ENCODE measurements at places on chromosomes 3 and 15.

DNA sequence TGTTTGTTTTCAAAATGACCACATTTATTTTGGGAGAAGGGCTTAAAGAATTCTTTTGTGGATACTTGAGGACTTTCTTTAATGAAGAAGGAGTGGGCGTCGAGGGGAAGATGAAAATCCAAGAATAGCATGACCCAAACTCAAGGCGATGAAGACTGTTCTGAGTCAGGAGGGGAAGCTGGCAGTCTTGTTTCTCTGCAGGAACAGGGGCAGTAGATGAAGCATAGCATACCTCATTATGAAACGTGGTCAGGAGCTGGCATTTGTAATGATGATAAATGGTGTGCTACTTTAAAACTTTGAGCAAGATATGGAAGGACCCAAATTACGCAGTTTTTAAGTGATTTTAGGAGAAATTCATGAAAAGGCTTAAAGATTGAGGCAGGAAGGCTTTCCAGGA lies 549.0 kb downstream of the IGSF11 start:
- no peak for DNase-seq

- DNase-seq, result no peak
Measured at GRCh38 chr15:62625429-62626033, 417.0 kb upstream of the TPM1 start.

DNA sequence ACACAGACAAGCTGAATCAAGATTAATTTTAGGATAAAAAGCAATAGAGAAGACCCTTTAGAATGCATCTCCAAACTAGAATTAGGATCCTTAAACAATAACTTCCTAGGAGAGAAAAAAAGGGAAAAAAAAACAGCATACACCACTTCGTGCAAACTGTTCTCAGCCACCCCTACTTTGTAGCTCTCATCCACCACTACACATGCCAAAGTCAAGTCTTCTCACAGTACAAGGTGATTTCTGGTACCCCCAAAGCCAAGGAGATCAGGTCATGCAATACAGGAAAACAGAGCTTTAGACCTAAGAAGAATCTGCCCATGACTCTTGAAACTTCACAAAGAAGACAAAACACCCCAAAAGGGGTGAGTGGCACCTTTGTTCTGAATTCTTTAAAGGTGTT lies 166.9 kb downstream of the SUCNR1 start:
- DNase-seq, result no peak

DNA sequence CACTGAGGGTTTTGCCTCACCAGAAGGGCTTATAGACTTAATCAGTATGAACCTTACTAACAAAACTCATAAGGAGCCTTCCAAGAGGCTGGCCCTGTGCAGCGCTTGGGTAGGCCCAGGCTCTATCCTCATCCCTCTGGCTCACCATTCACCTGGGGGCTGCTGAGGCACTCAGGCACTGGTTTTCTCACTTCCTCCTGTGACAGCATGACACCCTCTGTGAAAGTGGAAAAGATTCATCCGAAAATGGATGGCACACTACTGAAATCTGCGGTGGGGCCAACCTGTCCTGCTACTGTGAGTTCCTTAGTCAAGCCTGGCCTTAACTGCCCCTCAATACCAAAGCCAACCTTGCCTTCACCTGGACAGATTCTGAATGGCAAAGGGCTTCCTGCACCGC lies 41.3 kb downstream of the PSMD6 start:
- no peak for DNase-seq

DNA sequence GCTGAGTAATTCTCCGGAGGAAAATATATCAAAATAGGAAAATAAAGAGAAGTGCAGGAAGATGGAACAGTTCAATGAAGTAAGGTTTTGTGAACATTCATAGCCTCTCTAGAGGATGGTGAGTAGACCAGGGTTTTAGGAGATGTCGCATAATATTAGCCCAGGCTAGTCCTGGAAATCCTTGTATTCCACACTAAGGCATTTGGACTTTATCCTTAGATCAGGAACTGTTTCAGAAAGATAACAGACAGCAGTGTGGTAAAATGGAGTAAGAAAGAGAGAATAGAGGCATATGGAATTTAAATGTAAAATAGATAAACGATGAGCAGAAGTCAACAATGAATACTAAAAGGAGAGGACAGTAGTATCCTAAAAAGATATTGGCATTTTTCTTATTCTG lies 12.1 kb downstream of the COPB2 start:
- DNase-seq, result no peak

- DNase-seq, result no peak
Measured at GRCh38 chr3:45965653-45966052, 22.4 kb downstream of the CXCR6 start.

GRCh38 chr3:70149714-70150400 lies 150.3 kb downstream of the SAMMSON start:
- DNase-seq, result no peak

DNA sequence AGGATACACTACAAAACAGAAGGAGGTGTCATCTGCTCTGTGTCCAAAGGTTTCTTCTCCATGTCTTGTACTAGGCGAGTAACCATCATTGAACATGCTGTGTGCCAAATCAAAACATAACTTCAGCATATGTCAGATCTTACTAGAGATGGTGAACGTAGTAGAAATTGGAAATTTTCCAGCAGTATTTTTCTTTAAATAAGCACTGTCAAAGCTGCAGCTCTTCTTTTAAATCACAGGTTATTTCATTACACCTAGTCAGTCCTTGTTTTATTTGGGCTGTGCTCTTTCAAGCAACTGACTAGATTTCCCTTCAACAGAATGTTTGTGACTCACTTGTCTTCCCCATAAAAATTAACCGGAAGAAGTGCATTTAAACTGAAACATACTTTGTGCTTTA lies 46.5 kb downstream of the MSL2 start:
- DNase-seq, result no peak

DNA sequence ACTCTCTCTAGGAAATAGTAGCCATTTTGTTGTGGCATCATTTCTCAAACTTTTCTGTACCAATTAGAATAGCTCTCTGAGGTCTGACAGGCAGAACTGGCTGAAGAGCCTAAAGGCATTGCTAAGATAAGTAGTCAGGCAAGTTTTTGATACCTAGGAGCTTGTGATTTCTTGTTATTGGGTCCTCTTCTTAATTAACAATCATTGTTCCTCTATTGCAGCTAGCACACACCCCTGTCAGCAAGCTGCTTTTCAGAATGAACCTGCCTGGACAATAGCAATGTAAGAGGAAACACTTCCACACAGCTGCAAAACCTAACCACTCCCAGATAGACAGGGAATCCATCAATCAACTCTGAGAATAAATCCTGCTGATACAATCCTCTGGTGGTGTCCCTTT lies 403.9 kb upstream of the TBL1XR1 start:
- DNase-seq, result no peak

- DNase-seq, result no peak
Measured at GRCh38 chr3:179455954-179456353, 4.7 kb upstream of the GNB4 start.

DNA sequence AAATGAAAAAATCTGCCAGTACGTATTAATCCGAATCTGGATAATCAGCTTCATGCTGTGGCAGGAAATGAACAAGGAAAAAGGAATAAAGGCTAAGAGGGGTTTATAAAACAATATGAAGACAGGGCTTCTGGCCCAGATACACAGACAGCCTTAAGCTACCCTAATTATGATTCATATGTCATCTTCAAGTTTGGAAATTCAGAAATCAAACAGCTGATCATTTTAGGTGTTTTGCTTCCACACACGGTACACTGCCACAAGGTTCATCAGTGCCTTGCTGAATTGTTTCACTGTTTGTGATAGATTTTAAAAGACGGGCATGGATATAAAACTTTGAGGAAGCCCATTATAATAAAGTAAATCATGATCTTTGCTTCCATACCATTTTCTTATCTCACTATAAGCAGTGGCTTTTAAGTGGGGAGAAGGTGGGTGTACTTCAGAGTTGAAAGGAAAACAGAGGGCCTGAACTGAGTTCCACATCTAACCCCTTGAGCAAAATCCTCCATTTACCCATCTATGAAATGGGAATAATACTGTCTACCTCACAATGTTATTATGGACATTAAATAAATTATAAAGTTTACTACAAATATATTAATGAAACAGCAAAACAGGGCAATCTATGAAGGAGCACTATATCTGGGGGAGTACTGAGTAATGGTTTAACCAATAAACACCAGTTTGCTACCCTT lies 15.7 kb downstream of the GTPBP8 start:
- DNase-seq, result no peak

DNA sequence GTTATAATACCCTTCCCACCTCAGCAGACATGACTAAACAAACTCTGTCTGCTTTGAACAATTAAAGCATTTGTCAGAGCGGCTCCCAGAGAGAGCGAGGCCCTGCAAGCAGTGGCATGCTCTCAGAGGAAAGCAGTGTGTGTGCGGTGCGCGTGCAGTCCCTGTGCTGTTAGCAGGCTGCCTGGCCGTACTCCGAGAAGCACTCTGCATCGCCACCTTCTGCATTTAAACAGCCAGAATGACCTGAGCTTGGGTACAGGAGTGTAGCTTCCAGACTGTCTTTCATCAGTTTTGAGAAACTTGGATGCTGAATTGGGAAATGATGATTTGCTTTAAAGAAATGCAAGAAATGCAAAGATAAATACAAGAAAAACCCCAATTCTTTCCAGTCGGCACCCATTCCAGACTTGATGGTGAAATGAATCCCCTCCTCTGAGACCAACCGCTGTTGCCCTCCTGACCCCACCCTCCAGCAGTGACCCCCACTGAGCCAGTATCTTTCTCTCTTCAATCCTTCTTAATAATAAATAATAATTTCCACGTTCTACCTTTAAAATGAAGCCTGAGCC lies 113.5 kb downstream of the VGLL4 start:
- peak; percentile 82 for DNase-seq

GRCh38 chr3:97719156-97719821 lies 45.3 kb upstream of the ARL6 start:
- DNase-seq, result no peak

DNA sequence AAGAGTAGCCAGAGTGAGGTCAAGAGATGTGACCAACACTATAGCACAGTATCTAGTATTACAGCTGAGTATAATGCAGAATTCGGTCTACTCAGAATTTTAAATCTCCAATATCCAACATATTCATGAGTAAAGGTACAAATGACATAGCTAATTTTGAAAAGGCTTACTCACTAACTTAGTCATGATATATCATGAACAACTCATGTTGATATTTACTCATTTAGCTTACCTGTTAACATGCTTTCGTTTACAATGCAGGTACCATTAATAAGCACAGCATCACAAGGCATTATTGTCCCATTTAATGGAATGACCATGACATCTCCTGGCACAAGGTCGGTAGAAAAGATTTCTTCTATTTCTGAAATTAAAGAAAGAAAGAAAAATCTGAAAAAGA lies 36.9 kb downstream of the ATP13A3 start:
- DNase-seq, result no peak

DNA sequence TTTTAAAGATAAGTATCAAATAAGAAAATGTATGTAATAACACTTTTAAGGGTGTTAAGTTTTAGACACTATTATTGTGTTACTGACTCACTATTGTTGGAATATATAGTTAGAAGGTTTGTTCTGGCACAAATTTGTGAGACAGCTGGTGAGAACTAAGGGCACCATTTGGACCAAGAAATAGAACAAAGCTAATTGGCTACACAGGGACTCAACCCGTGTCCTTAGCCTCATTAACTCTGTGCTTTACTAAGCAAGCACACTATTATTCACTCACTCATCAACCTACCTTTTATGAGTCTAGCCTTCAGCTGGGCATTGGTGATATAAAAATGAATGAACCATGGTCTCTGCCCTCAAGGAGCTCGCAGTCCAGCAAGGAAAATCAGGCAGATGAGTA lies 4.1 kb upstream of the UNC13C start:
- no peak for DNase-seq

- DNase-seq, result no peak
Measured at GRCh38 chr3:183291497-183292031, 38.5 kb downstream of the B3GNT5 start.

DNA sequence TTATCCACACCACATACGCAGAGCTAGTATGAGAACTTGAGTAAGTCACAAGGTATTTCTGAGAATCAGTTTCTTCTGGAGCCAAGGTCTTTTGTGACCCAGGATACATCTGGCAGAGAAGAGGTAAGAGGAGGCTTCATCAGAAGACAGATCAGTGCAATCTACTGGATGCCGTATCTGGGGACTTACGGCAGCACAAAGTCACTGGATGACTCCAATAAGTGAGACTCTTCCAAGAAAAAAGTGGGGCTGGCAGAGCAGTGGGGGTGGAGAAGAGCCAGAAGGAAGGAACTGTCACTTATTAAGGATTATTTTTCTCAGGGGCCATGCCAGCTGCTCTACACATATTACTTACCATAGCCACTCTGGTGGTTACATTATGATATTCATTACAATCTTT lies 31.6 kb upstream of the UBXN7 start:
- DNase-seq, result no peak

DNA sequence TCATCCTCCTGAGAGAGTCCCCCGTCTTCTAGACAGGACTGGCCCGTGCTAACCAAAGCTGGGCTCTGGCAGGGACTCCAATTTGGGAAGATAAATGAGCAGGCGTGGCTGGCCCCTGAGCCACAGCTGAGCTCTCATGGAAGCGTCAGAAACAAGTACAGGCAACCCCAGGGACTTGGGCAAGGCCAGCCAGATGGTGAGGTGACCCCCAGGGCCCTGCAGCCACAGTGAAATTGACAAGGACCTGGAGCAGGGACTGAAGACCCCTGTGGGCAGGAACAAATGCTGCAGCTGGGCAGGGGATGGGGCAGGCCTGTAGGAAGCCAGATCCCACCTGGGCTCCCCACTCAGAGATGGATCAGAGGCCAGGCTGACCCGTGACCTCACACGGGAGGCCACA lies 32.8 kb upstream of the CGNL1 start:
- DNase-seq, result no peak

GRCh38 chr15:66819084-66819483 lies 117.0 kb downstream of the SMAD6 start:
- DNase-seq, result no peak

DNA sequence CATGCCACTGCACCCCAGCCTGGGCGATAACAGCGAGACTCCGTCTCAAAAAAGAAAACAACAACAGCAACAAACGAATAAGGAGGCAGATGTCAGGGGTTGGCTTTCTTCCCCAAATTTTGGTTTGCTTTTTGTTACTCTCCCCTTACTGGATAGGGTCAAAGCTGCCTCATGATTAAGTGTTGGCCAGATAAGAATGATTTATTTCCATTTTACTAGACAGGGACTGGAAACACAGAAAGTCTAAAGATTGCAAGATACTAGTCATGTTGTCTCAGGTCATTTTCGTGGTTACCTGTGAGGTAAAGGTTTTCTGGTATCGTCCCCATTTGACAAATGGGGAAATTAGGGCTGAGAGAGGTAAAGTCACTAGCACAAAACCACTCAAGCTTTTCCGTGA lies 18.6 kb upstream of the ETV5 start:
- DNase-seq, result no peak

All from ascending aorta (tissue), 2 donors.